Stimulated activated CD8-positive, alpha-beta memory T cell treated with anti-CD3 and anti-CD28 coated beads, Interleukin-7, amount 100 ng/mL, for 1 hour (primary cell): ENCODE measurements at places on chromosomes 11 and 22.
A peak's percentile ranks its signal among the peaks of the same experiment; 100 is the strongest.

- DNase-seq: peak; percentile 35
Observed at GRCh38 chr11:72091292-72091691, 10.6 kb downstream of the LRRC51 start.

GRCh38 chr11:64843686-64844329, 645 bp downstream of the CDC42BPG start:
- DNase-seq: no peak

DNA sequence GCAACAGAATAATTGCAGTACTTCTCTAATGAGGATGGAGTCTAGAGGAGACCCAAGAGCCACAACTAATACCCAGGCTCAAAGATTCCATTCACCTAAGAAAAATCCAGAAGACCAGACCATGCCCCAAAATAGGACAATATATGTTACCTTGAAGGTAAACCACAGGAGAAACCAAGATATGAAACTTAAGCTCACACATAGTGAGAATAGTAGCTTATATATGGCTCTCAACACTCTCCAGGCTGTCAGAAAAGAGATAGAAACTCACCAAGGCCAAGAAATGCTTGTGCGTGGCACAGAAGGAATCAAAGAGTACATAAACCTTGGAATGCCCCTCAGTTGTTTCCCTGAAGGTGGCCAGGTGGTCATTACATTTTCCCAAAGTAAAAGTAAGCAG, 9.1 kb downstream of the FAM111A start:
- no peak for DNase-seq

- no peak for DNase-seq
Observed at GRCh38 chr11:36837831-36838437, 239.9 kb upstream of the RAG2 start.

DNA sequence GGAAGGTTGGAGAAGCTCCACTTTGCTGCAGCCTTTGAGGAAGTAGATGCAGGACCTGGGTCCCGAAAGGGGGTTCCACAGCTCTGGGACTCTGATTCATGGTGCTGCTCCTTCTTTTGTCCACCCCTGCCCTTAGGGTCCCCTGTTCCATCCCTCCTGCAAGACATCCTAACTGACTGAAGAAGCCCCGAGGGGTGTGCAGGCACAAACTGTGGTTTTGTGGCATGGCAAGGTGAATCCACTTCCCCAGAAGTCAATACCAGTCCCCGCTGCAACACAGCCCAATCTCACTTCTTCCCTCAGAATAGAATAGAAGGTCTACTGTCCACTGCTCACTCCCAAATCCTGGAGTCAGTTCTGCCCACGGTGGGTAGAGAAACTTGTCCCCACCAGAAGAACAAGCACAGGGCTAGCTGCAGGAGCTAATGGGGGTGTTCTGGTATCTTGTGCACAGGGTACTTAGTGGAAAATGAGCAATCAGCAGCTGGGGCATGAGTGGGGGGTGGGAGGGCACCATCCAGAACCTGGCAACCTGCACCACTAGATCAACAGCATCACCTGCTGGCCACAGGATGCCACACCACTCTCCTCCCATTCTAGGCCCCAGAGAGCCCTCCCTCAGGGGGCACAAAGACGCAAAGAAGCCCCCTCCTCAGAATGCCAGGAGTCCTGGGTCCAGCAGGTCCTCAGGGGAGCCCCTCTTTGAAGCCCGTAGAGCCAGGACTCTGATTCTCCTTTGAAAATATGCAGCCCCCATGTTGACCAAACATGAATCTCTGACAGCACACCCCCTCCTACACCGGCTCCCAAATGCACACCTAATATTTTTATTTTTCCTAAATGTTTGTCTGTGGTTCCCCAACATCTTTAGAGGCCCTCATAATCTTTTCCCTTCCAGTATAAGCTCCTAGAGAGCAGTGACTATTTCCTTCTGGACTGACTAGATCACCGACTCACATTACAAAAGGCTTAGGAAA, 14.1 kb downstream of the SPATA19 start:
- DNase-seq: no peak
